Naive B cell (primary cell): ENCODE measurements at places on chromosomes 16 and 17. TPM values are rescaled to one million over a fixed set of nuclear protein-coding genes. Genes with fewer than 3 reads are reported as not detected.

Gene MYH8
- not detected for polyA plus RNA-seq

Gene CCL7
- not detected for polyA plus RNA-seq

Gene ZG16
- not detected for polyA plus RNA-seq

Gene EFNB3
- polyA plus RNA-seq = not detected

Gene OMG
- 0.36 TPM for polyA plus RNA-seq

Gene CRHR1
- not detected for polyA plus RNA-seq

GRCh38 chr17:69944406-69944805 is 130.6 kb upstream of the KCNJ16 start:
- DNase-seq = no peak

GRCh38 chr17:27379888-27380533 is 76.2 kb upstream of the KSR1 start:
- no peak for DNase-seq

DNA sequence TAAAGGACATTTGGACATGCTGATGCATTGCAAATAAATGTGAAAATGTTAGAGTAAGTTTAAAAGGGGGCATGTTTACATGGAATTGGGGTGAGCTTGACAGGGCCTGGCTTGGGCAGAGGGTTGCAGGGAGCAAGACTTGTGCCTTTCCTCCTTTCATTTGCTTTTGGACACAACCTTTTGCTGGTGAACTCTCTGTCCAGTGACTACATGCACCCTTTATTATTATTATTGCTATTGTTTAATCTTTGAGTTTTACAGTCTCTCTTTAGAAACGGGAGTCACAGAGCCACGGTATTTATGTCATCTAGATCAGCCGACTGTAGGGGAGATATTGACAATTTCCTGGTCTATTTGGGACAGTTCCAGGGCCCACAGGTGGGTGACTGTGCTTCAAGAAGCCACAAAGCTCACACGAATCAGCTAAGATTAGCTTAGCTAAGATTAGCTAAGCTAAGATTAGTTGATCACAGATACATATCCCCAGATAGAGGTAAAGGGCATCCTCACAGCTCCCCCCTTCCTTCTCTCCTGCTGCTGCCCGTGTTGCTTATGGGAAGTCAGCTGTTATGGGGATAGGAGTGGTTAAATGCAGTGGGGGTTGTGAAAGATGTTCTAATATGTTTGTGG is 28.9 kb upstream of the ETV4 start:
- no peak for DNase-seq

DNA sequence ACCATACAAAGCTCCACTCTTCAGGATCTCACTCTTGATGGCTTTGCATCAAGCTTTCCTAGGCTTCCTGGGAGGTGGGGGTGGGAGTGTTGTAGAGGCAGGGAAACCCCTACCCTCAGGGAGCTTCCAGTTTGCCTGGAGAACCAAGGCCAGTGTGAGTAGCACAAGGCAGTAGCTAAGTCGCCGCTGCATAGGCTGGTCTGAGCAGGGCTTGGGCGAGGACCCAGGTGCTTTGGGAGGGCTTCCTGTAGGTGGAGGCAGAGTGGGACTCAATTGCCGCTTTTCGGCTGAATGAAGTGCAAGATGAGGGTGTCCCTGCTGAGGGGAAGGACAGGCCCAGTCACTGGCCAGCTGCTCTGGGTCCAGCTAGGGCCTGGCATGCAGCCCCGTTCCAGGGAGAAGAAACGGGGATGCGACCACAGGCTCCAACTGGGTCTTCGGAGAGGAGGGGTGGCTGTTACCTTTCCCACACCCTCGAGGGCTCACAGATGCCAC is 3.9 kb downstream of the CD79B start:
- DNase-seq = no peak

GRCh38 chr17:55705847-55706246 is 16.8 kb downstream of the TMEM100 start:
- DNase-seq = no peak

DNA sequence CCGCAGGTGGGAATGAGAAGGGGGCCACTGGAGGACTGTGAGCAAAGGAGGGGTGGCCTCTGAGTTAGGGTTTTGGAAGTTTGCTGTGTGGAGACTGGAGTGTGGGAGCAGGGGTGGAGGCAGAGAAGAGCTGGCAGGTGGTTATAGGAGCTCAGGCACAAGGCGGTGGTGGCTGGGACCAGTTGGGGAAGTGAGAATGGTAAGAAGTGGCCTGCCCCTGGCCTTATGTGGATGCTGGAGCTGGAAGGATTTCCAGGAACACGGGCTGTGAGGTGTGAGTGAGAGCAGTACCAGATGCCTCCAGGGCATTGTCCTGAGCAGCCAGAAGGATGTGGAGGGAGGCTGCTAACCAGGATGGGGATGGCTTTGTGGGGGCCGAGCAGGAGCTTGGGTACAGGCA is 277.2 kb downstream of the SNX29 start:
- no peak for DNase-seq

DNA sequence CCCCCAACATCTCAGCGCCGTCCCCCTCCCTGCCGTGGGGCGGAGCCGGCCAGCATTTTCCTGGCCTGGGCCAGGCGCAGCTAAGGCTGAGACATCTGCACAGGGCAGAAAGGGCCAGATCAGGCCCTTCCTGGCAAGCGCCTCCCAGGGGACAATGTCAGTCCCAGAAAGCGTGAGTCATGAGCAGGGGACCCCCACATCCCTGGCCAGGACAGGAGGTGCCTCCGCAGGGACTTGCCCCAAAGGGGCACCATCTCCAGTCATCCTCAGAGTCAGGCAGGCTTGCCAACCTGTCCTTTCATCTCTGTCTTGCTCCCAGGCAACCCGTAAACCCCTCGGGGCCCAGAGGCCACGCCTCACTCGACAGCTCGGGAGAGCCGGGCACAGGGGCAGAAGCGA is 43.2 kb downstream of the SOCS1 start:
- no peak for DNase-seq

DNA sequence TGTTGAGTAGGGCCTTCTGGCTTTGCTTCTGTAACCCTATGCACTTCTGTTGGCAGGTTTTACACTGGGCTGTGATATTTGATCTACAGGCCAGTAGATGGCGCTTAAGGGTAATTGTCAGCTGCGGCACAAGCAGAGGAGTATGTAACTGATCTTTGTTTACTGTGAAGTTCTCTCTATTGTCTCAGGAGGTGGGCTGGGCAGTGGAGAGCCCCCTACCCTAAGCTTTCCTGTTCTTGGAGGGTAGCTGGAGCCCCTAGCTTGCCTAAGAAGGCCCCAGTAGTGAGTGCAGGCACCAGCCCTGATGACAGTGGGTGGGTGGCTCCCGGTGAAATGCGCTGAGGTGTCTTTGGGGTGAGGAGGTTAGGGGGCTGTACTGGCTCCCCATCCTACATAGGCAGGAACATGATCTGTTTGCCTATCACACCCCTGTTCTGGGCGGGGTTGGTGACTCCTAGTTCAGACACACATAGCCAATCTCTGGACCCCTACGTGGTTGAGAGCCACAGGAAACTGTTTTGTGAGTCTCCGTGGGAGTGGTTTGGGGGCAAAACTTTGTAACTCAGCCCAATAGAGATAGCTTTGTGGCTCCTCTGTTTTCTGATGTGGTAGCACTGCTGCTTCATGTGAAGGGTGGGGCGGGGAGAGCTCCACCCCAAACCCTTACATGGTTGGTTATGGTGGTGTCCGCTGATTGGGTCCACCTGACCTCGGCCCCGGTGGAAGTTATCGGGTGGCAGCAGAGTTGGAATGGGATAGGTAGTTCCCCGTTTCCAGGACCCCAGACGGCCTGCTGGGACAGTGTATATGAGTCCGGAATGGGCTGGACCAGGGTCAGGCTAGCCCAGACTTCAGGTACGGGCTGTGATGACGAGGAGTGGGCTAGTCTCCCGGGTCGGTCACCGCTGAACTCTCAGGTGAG is 60.4 kb downstream of the SLFN11 start:
- peak; percentile 65 for DNase-seq

DNA sequence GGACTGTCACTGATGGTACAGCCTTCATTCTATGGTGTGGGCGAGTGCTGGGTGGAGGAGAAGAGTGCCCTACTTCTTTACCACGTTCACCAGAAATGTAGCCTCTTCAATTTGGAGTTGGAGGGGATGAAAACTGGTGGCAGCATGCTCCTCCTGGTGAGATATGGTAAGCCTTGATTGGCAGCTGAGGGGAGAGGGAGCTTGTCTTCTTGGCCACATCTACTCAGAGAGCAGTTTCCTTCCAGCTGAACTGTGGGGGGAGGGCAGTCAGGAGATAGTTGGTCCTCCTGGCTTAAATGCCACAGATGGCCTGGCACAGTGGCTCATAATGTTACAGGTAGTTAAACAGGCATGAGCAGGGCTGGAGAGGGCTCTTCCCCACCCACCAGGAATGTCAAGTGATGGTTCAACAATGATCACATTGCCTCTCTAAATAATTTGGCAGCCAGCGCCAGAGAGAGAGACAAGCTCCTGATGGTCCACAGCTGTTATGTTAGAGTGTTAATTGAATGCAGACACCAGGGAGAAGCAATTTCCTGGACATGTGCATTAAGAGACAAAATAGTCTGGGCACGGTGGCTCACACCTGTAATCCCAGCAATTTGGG is 9.0 kb upstream of the MAPK3 start:
- DNase-seq = no peak

DNA sequence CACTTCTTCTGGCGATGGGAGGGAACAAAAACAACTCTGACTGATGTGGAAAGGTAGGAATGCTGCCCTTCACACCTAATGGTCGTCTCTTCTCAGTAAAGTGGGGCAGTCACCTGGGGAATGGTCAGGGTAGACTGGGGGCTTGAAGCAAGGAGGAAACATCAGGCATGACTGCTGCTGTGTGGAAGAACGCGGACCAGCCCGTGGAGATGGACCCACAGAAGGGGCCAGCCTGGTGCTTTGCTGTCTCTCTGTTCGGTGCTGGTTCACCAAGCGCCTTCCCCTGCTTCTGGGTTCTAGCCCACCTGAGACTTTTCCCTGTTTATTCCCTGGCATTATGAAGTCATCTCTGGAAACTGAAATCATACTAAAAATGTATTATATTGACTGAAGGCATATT is 96.2 kb upstream of the DNAH17 start:
- DNase-seq = no peak

DNA sequence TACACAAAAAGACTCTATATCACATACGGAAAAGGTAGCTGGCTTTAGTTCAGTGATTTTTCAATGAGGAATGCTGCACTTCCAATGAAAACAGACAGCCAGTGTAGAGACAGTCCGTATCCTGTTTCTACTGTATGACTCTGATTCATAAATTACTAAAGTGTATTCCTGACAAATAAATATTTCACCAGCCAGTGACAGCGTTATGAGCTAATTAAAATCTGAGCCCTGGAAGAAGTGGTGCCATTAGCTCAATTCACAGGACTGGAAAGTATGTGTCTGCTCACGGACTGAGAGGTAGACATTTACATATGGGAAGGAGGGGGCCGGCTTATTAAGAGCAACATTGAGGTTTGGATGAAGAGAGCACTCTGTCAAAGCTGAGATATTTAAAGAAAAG is 207.9 kb upstream of the RBFOX1 start:
- DNase-seq = no peak

- no peak for DNase-seq
These were observed 298.6 kb upstream of the PSMD7 start for GRCh38 chr16:73997971-73998370.

GRCh38 chr16:27425961-27426360 is 24.0 kb downstream of the IL21R start:
- DNase-seq = no peak

GRCh38 chr17:3529817-3530741 is 27.5 kb downstream of the TRPV3 start:
- DNase-seq = no peak

DNA sequence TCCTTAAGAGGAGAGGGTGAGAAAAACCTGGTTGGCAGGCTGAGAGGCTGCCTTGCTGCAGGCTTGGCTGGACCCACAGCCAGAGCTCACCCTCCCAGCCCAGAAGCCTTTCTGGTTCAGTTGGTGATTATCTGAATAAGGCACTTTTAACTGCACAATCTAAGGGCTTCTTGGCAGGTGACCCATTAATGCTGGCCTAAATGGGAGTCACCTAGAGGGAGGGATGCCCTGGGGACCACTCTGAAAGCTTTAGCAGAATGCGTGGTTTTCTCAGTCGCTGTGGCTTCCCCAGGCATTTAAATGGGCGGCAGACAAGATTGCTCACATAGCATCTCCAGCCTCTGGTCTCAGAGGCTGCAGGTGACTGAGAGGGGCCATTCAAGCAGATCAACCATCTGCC is 33.2 kb upstream of the SHISA9 start:
- no peak for DNase-seq

- DNase-seq = no peak
These were observed 6.7 kb upstream of the ABCC3 start for GRCh38 chr17:50627782-50628601.

DNA sequence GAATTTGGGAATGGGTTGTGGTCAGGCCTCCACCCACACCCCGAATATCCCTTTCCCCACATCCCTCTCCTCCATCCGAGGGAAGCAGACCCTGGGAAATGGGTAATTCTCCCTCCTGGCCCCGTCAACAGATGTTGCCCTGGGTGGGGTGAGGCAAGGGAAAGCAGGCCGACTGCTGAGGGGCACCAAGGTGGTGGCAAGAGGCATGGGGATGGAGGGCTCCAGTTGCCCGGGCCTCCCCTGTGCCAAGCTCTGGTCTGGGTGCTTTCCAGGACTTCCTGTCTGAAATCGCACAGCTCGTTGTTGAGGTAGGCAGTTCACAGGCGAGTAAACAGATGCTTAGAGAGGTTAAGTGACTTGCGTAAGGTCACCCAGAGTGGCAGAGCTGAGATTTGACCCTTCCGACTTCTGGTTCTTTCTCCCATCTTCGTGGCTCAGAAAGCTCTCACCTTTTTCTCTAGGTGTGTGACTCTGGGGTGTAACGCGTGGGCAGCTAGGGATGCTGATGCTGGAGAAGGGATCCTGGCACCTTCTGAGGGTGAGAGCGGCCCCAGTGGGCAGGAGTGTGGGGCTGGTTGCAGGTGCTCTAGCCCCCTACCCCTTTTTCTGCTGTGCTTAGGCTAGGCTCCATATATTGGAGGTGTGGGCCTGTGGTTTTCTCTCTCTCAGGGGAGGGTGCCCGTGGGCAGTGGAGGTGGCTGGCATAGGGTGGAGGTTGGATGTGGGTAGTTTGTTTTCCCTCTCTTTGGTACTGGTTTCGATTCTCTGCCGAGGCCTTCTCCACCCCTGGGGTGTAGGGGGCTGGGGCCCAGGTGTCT is 17.2 kb downstream of the RARA start:
- DNase-seq = peak; percentile 76

- no peak for DNase-seq
These were observed 21.5 kb upstream of the CSNK2A2 start for GRCh38 chr16:58219432-58219831.

- no peak for DNase-seq
These were observed 22.5 kb upstream of the TMEM132E start for GRCh38 chr17:34556931-34557330.
